Small intestine (tissue), 16 donors: ENCODE measurements at places on chromosomes 6 and 20.

DNA sequence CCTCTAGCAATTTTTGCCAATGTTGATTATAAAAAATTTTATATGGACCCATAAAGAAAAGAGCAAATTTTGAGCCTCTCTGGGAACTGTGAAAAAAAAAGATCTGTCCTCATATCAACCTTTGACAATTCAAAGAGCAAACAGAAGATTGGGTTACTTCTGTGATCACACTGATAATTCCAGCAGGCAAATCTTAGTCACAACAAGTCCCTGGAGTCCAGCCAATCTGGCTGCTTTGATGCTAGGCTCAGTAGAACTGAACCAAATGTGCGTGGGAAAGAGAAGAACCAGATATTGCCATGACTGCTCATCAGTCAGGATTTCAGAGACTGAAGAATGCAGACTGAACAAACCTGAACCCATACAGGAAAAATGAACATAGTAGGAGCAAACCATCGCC lies 438.4 kb upstream of the FLRT3 start:
- no peaks in the 10 kb centered on the region for H3K36me3 ChIP-seq
- no peaks in the 10 kb centered on the region for H3K27me3 ChIP-seq
- no peak overlapping the region for H3K4me3 ChIP-seq
- H3K4me1 ChIP-seq = no peaks in the 10 kb centered on the region
- H3K27ac ChIP-seq = no peak overlapping the region

DNA sequence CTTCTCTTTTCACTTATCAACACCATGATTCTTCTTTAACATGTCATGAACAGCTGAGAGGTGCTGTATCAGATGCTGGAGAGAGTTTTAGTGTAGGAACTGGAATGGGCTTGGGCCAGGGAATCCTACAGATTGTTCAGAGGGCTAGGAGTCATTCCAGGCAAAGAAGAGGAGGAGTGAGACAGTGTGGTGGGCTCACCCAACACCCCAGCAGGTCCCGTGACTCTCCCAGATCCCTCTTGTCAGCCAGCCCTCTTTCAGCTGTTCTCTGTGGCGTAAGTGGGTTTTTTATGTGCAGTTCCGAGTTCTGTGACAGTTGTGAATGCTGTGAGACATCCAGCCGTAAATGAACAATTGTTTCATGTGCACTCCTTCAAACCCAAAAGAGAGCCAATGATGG lies 31.4 kb upstream of the CEP162 start:
- H3K4me1 ChIP-seq = no peaks in the 10 kb centered on the region
- H3K27ac ChIP-seq = no peak overlapping the region
- H3K36me3 ChIP-seq = no peaks in the 10 kb centered on the region
- no peaks in the 10 kb centered on the region for H3K27me3 ChIP-seq

- H3K4me1 ChIP-seq = no peaks in the 10 kb centered on the region
- no peak overlapping the region for H3K27ac ChIP-seq
- DNase-seq = no peak
- H3K4me3 ChIP-seq = no peak overlapping the region
- H3K36me3 ChIP-seq = no peaks in the 10 kb centered on the region
- no peaks in the 10 kb centered on the region for H3K27me3 ChIP-seq
Measured at GRCh38 chr20:50314678-50315335, 124.2 kb downstream of the CEBPB start.

- H3K4me1 ChIP-seq = no peaks in the 10 kb centered on the region
- peak overlapping the region; percentile 8 for H3K27ac ChIP-seq
- no peak for DNase-seq
- H3K27me3 ChIP-seq = no peaks in the 10 kb centered on the region
Measured at GRCh38 chr6:69867639-69867976, 1.3 kb downstream of the COL19A1 start.

GRCh38 chr6:37699138-37699766 lies 1.6 kb upstream of the MDGA1 start:
- no peak overlapping the region for H3K27ac ChIP-seq
- no peaks in the 10 kb centered on the region for H3K4me1 ChIP-seq
- DNase-seq = no peak

DNA sequence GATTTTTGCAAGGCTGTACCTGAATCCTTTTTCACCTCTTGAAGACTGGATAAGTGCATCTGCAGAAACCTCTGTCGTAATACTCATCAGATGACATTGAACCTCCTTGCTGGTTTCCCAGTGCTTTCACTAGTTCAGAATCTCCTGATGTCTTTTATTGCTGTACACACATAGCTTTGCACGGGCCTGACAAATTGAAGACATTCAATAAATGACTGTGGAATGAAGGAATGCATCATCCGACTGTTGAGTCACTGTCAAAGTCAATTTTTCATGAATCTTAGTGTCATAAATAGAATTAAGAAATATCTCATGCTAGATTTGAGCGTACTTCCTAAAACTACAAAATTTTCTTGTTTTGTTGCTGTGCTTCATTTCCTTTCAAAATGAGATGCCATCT lies 598.2 kb upstream of the MAP3K7 start:
- no peak overlapping the region for H3K4me3 ChIP-seq
- no peak overlapping the region for H3K27ac ChIP-seq
- H3K27me3 ChIP-seq = no peaks in the 10 kb centered on the region
- DNase-seq = no peak

- H3K4me1 ChIP-seq = no peaks in the 10 kb centered on the region
- no peaks in the 10 kb centered on the region for H3K27me3 ChIP-seq
- H3K4me3 ChIP-seq = no peak overlapping the region
- H3K36me3 ChIP-seq = no peaks in the 10 kb centered on the region
Measured at GRCh38 chr6:16440636-16441212, 202.3 kb downstream of the GMPR start.

DNA sequence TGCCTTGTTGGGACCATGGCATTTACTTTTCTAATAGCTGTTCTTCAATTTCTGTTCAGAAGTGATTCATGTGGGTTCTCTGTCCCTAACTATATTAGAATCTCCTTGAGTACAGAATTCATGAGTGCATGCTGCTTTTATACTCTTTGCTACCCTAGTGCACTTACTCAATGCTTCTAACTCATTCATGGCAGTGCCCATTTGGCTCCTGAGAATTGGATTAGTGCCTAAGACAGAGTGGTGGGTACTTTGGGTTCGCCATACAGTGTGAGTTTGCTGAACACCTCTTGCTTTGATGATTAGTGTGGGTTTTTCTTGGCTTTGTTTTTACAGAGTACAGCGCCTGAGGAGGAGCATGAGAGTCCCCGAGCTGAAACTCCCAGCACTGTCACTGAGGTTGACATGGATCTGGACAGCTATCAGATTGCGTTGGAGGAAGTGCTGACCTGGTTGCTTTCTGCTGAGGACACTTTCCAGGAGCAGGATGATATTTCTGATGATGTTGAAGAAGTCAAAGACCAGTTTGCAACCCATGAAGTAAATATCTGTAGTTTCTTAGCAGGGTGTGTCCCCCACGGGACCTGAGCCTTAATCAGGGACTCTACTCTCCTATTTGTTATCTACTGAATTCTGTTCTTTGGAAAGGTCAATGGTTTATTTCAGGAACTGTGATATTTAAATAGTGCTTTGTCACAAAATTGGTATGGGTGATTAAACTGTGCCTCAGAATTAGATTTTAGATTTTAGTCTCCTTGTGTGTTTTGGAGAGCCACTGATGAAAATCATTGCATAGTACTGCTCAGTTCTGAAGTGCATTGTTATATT lies 150.7 kb downstream of the UTRN start:
- no peak for DNase-seq
- no peak overlapping the region for H3K27ac ChIP-seq
- no peaks in the 10 kb centered on the region for H3K4me1 ChIP-seq
- peaks cover 16% of the 10 kb centered on the region for H3K36me3 ChIP-seq

DNA sequence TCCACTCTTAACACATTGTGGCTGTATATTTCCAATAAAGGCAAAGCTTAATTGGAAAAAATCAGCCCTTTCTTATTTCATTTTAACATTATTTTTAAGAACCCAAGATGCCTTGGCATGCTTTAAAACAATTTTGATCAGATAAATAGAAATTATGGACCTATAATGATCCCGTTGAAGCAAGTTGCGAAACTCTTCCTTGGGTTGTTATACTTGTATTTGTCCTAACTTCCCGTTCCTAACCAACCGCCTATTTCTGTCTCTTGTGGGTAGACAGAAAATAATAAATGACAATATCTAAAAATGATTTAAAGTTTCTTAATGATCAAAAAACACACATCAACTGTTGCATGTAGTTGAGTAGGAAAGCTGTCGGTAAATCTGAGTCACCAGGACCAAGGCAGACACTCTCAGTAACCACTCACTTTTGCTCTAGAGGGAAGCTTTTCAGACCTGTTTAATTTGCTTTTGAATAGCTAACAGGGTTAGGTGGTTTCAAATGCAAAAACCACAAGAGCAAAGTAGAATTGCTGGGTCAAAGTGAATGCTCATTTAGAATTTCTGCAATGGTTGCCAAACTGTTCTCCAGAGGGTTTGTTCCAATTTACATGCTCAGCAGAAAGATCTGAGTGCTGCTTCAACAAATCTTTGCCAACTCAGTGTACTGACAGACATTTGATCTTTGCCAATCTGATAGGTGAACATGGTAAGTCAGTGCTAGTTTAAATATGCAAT lies 34.2 kb upstream of the KCNK5 start:
- no peaks in the 10 kb centered on the region for H3K36me3 ChIP-seq
- H3K27ac ChIP-seq = no peak overlapping the region
- peak; percentile 41 for DNase-seq
- no peaks in the 10 kb centered on the region for H3K4me1 ChIP-seq

- no peak for DNase-seq
- H3K27me3 ChIP-seq = no peaks in the 10 kb centered on the region
- H3K4me1 ChIP-seq = peaks cover 11% of the 10 kb centered on the region
- no peak overlapping the region for H3K27ac ChIP-seq
- no peaks in the 10 kb centered on the region for H3K36me3 ChIP-seq
Measured at GRCh38 chr6:111763381-111763780, 109.9 kb downstream of the FYN start.

DNA sequence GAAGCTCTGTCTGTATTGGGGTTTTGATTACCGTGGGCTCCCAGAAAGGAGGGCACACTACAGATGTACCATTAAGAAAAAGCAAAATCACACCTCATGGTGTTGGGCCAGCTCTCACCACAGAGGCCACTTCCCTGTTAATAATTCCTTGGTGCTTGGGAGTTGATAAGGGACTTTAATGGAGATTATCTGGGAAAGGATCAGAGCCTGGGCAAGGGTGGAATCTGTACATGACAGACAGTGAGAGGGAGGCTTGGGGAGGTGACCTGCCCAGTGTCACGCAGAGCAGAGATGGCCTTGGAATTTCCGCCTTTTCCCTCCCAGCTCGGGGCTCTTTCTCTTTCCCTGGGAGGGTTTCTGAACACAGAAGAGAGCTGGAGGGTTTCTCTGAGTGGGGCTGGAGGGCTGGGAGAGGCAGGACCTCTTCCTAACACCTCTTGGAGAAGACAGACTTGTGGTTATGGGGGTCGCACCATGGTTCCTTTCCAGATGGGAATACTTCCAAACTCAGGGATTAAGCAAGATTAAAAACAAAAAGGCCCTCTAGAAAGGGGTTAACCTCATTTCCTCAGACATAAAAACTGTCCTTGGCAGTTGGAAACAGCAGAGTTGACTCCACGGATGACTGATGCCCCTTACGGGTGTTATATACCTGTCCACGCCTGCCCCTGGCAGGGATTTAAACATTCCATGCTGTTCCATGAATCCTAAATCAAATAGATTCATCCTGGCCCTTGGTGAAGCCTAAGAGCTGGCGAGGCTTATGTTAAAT lies 16.8 kb upstream of the KCNK16 start:
- H3K4me3 ChIP-seq = no peak overlapping the region
- no peaks in the 10 kb centered on the region for H3K27me3 ChIP-seq
- H3K27ac ChIP-seq = peak overlapping the region; percentile 4
- no peaks in the 10 kb centered on the region for H3K36me3 ChIP-seq
- H3K4me1 ChIP-seq = peaks cover 3% of the 10 kb centered on the region

DNA sequence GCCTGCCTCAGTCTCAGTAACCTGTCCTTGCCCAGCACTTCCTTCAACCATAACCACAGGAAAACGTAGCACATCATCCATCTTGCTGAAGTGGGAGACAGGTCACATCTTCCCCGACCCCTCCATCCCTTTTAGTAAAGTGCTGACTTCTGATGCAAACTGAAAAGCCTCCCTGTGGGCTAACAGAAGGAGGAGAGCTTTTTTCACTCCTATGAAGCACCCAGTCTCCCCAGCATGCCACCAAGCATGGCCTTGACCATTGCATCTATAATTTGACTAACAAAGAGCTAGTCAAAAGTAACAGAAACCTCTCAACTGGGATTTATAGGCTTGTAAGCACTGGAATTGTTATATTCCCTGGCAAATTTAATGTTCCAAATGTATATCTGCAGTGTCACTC lies 288.9 kb upstream of the IRAK1BP1 start:
- H3K4me3 ChIP-seq = no peak overlapping the region
- no peaks in the 10 kb centered on the region for H3K36me3 ChIP-seq
- DNase-seq = no peak
- H3K27ac ChIP-seq = no peak overlapping the region
- H3K27me3 ChIP-seq = no peaks in the 10 kb centered on the region

DNA sequence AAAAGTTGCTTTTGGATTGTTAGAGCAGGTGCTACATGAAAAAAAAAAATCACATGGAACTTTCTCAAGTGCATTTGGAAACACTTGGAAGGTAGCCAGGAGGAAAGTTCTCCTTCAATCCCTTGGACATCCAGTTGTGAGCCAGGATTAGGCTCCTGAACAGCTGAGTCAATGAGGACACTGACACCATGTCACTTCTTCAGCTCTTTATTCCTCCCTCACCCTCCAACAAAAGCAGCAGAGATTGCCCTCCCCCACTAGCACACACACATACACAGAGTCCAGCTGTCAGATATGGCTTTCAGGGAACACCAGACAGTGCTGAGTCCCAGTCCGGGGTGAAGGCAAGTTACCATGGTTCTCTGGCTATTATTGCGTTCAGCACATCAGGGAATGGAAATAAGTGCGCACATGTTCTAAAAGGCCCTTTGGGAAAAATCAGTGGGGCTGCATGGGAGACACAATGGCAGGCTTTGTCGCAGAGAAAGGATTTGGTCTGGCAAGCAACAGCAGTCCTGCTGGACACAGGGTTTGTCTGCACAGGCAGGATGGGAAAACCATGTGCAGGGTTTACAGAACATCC lies 124.7 kb upstream of the MARCKS start:
- H3K36me3 ChIP-seq = no peaks in the 10 kb centered on the region
- H3K4me1 ChIP-seq = no peaks in the 10 kb centered on the region
- H3K4me3 ChIP-seq = no peak overlapping the region
- peak; percentile 43 for DNase-seq

DNA sequence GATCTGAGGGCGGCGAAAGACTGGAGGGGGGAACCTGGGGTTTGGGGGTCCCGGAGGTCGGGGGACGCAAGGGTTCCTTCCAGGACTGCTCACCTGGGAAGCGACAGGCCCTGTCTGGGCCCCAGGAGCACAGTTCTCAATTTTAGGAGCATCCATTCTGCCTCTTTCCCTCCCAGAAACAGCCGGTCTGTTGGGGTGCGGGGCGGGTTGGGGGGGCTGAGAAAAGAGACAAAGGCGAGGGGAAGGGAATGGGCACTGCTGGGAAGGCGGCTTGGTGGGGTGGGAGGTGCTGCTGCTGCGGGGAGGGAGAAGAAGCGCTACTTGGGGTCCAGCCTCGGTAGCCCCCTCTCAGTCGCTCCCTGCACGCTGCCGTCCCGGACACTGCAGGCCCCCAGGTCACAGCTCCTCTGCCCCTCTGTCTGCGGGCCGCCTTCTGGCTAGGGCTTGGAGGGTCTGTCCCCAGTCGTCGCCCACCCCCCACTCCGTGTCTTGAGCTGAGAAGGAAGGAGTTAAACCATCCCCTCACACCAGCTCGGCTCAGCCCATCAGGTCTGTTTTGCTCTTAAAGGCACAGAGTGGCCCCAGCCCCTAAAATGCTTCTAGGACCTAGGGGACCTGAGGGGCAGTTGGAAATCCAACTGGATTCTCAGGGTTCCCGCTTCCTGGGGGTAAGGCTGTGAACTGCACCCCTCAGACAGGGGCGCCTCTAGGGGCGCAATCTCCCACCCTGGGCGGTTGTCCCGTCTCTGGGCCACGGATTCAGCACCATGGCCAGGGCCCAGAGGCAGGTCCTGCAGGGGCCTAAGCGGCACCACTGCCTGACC lies 690 bp downstream of the GDAP1L1 start:
- peaks cover 15% of the 10 kb centered on the region for H3K27me3 ChIP-seq
- H3K36me3 ChIP-seq = no peaks in the 10 kb centered on the region
- H3K27ac ChIP-seq = no peak overlapping the region
- DNase-seq = peak; percentile 7
